ENCODE measurements at places on chromosomes 5 and 9. TPM values are rescaled to one million over a fixed set of nuclear protein-coding genes. Genes with fewer than 3 reads are reported as not detected.

DNA sequence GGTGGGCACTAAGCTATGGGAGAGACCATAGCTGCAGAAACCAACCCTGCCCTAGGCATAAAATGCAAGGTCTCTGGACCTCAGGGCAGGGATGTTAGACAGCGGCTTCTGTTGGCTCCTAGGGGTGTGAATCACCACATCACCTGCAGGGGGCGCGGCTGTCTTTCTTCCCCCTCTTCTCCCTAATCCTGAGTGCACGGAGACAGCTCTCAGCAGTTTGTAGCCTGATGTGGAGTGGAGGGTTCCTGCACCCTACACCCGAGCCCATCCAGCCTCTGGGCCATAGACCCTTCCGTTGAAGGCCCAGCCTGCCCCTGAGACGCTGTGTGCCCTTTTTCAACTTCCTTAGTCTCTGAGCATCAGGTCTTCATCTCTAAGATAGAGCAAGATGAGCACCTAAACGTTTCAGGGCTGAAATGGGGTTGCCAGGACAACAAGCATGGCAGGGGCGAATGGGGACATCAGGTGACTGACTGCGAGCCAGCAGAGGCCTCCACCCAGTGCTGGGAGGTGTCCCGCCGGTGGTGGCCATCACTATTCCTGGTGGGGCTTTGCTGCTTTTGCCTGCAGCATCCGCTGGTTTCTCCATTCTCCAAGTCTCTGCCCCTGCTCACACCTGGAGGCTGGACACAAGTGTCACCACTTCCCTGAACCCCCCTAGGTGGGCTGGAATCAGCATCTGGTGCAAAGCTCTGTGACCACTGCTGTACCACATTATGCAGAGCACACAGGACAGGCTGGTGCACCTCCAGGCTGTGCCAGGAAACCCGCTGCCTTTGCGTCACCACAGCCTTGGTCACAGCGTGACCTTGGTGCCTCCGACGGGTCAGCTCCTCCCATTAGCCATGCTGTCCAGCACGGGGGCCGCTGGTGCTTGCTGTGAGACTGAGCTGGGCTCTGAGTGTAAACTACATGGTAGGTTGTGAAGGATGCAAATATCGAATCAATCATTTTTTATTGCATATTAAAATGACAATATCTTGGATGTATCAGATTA lies 2.5 kb upstream of the SEC16A start:
- H3K27me3 ChIP-seq: peaks cover 4% of the 10 kb centered on the region
- peaks cover 17% of the 10 kb centered on the region for H3K4me1 ChIP-seq
- H3K27ac ChIP-seq: peak overlapping the region; percentile 40
- peaks cover 2% of the 10 kb centered on the region for H3K36me3 ChIP-seq

DNA sequence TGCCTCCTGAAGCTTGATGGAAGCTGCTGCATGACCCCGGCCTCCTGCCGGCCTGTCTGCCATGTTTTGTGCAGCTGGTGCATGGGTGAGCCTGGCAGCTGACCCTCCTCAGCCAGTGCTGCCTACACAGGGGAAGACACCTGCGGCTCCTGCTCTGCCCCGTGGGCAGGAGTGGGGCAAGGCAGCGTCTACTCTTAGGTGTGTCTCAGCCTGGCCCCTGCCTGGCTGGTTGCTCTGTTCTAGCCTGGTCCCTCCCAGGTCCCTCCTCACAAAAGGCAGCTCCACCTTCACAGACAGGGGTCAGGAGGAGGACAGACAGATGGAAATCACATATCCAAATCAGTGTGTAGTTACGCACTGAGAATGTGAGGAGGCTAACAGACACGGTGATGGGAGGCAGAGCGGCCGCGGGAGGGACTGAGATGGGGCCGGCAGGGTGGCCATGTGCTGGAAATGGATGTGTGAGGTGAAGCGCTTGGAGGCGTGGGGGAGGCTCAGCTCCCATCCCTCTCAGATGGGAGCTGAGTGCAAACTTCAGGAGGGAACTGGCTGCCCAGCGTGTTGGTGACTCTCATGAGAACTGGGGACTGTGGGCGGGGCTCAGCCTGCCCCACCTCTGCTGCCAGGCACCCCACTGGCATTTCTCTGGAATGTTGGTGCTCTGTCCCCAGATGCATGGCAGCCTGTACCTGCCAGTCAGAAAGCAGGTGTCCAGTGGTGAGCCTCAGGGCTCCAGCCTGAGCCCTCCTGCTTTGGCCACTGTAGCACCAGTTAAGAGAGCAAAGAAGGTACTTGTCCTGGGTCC lies 43.4 kb downstream of the PPARGC1B start:
- H3K27me3 ChIP-seq: no peaks in the 10 kb centered on the region
- no peak for DNase-seq
- H3K4me1 ChIP-seq: peaks cover 7% of the 10 kb centered on the region

- no peaks in the 10 kb centered on the region for H3K27me3 ChIP-seq
- peaks cover 8% of the 10 kb centered on the region for H3K4me1 ChIP-seq
- no peak overlapping the region for H3K27ac ChIP-seq
- DNase-seq: no peak
- no peak overlapping the region for H3K4me3 ChIP-seq
Measured at GRCh38 chr5:76701298-76701697, 14.6 kb upstream of the F2R start.

- H3K27ac ChIP-seq: no peak overlapping the region
- H3K4me3 ChIP-seq: no peak overlapping the region
- H3K36me3 ChIP-seq: no peaks in the 10 kb centered on the region
- peaks cover 1% of the 10 kb centered on the region for H3K4me1 ChIP-seq
- peaks cover 30% of the 10 kb centered on the region for H3K27me3 ChIP-seq
- no peak for DNase-seq
Measured at GRCh38 chr9:113646491-113646890, 183.0 kb downstream of the RGS3 start.

The HBEGF gene
- 28.9 TPM for total RNA-seq

- peaks cover 34% of the 10 kb centered on the region for H3K36me3 ChIP-seq
- H3K4me1 ChIP-seq: peaks cover 81% of the 10 kb centered on the region
- H3K27me3 ChIP-seq: peaks cover 3% of the 10 kb centered on the region
- H3K4me3 ChIP-seq: no peak overlapping the region
- peak overlapping the region; percentile 90 for H3K27ac ChIP-seq
Measured at GRCh38 chr5:157026789-157027424, 32.0 kb downstream of the HAVCR1 start.

GRCh38 chr9:90053027-90053426 lies 448.2 kb downstream of the GADD45G start:
- no peak for DNase-seq
- peaks cover 2% of the 10 kb centered on the region for H3K36me3 ChIP-seq
- H3K4me3 ChIP-seq: no peak overlapping the region
- H3K27ac ChIP-seq: no peak overlapping the region
- no peaks in the 10 kb centered on the region for H3K4me1 ChIP-seq

DNA sequence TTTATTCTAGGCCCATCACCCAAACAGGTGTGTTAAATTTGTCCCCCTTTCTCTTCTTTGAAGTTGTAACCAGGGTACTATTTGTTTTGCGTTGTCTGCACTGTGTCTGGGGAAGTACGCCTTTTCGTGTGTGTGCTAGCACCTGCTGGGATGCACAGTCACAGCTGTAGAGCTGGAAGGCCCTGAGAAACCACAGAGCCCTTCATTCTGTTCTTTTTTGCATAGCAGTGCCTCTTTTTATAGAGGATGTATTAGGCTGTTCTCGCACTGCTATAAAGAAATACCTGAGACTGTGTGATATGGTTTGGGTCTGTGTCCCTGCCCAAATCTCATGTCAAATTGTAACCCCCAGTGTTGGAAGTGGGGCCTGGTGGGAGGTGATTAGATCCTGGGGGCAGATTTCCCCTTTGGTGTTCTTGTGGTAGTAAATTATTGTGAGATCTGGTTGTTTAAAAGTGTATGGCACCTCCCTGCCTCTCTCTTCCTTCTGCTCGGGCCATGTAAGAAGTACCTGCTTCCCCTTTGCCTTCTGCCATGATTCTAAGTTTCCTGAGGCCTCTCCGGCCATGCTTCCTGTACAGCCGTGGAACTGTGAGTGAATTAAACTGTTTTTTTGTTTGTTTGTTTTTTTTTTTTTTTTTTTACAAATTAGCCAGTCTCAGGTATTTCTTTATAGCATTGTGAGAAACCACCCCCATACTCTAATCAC lies 14.0 kb downstream of the SEC61B start:
- peak; percentile 25 for DNase-seq
- peak overlapping the region; percentile 60 for H3K4me3 ChIP-seq
- H3K27me3 ChIP-seq: no peaks in the 10 kb centered on the region
- peaks cover 42% of the 10 kb centered on the region for H3K36me3 ChIP-seq
- H3K27ac ChIP-seq: peak overlapping the region; percentile 85
- H3K4me1 ChIP-seq: peaks cover 58% of the 10 kb centered on the region

DNA sequence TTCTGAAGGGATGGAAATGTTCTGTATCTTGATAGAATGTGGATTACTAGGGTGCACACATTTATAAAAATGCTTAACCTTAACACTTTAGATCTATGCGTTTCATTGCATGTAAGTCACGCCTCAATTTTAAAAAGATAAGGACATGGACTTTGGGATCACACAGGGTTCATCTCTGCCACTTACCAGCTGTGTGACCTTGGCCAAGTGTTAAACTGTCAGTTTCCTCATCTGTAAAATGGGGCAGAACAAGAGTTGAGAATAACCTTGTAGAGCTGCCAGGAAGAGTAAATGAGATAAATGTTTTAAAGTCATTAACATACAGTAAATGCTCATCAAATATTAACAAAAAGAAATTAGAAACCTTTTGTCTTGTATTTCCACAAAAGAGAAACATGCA lies 53.5 kb downstream of the NR6A1 start:
- no peak overlapping the region for H3K27ac ChIP-seq
- H3K4me1 ChIP-seq: no peaks in the 10 kb centered on the region
- no peaks in the 10 kb centered on the region for H3K36me3 ChIP-seq
- DNase-seq: no peak
- H3K27me3 ChIP-seq: peaks cover 7% of the 10 kb centered on the region

- H3K36me3 ChIP-seq: peaks cover 16% of the 10 kb centered on the region
- no peaks in the 10 kb centered on the region for H3K27me3 ChIP-seq
- DNase-seq: no peak
Measured at GRCh38 chr9:88396836-88397577, 8.8 kb downstream of the SPIN1 start.

- H3K4me1 ChIP-seq: no peaks in the 10 kb centered on the region
- no peak overlapping the region for H3K27ac ChIP-seq
- H3K27me3 ChIP-seq: peaks cover 6% of the 10 kb centered on the region
- H3K36me3 ChIP-seq: no peaks in the 10 kb centered on the region
Measured at GRCh38 chr9:109249615-109250014, 71.2 kb downstream of the EPB41L4B start.

DNA sequence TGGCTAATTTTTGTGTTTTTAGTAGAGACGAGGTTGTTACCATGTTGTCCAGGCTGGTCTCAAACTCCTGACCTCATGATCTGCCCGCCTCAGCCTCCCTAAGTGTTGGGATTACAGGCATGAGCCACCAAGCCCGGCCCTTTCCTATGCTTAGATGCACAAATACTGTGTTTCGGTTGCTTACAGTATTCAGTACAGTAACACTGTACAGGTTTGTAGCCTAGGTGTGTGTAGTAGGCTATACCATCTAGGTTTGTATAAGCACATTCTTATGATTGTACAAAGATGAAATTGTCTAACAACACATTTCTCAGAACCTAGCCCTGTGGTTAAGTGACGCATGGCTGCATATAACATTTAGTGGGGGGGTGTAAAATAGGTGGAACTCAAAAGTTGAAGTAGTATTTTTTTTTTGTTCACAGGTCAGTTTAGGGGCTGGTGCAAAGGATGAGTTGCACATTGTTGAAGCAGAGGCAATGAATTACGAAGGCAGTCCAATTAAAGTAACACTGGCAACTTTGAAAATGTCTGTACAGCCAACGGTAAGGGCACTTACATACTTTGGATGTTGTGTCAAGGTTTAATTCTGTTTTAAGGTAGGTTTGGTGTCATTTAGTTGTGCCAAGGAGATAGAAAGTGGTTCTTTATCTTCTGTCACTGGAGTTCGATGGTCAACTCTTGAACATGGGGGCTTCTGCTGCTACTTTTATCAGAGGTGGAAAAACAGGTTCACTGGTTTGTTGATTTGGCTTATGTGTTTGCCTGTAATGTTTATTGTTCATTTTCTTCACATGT lies 3.4 kb downstream of the NPM1 start:
- peaks cover 6% of the 10 kb centered on the region for H3K27me3 ChIP-seq
- H3K36me3 ChIP-seq: peaks cover 67% of the 10 kb centered on the region
- peak overlapping the region; percentile 97 for H3K4me3 ChIP-seq
- no peak for DNase-seq
- peaks cover 62% of the 10 kb centered on the region for H3K4me1 ChIP-seq
- H3K27ac ChIP-seq: peak overlapping the region; percentile 29

The SPATA31D3 gene
- total RNA-seq: not detected

GRCh38 chr9:137402746-137403145 lies 20.2 kb downstream of the EXD3 start:
- no peak overlapping the region for H3K4me3 ChIP-seq
- no peak overlapping the region for H3K27ac ChIP-seq
- DNase-seq: no peak
- H3K36me3 ChIP-seq: no peaks in the 10 kb centered on the region
- H3K4me1 ChIP-seq: no peaks in the 10 kb centered on the region
- peaks cover 5% of the 10 kb centered on the region for H3K27me3 ChIP-seq

The F2RL2 gene
- total RNA-seq: not detected

DNA sequence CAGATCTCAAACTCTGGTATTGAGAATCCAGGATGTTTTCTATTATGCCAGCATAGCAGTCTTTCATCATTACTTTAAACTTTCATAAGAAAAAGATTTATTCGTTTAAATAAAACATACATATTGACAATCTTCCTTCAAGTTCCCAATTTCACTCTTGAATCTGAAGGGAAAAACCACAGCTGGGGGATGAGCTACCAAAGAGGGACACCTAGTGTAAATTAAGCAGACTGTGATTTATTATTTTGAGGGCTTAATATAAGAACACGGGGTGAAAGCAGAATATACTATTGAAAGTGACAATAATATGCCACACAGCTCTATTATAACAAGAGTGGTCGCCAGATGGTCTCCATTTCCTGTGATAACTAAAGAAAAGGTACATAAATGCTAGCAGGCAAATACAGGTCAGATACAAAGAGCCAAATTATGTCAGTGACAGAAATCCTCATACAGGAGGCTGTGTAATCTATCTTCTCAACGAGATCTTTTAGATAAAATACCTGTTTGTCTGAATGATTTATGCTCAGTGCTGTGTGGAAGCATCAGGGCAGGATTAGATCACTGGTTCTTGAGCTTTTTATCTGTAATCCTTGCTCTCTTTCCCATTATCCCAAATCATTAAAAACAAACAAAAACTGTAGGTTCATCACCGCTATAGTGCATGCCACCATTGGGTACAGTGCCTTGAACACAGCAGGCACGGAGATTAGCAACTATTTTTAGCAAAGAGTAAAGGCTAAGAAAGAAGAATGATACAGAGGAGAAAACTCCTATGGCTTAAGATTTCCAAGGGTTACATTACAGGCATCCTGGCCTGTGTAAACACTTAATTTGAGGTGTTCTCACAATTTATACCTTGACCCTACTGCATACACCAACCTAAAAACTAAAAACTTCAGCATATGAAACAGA lies 116.6 kb downstream of the DROSHA start:
- H3K4me3 ChIP-seq: no peak overlapping the region
- H3K27me3 ChIP-seq: no peaks in the 10 kb centered on the region
- peaks cover 16% of the 10 kb centered on the region for H3K36me3 ChIP-seq
- peaks cover 5% of the 10 kb centered on the region for H3K4me1 ChIP-seq
- H3K27ac ChIP-seq: no peak overlapping the region

All from activated T-helper 1 cell treated with anti-CD3 and anti-CD28 coated beads, Interleukin-12 subunit alpha, Interleukin-12 subunit beta, Interleukin-2, Interleukin-4 antibody, amounts not matched to agents 30 ng/mL and 10 ng/mL and 1 ng/mL, durations not matched to agents 14 hours and 24 hours and 36 hours (primary cell).